ENCODE measurements at places on chromosomes 7 and 10.

DNA sequence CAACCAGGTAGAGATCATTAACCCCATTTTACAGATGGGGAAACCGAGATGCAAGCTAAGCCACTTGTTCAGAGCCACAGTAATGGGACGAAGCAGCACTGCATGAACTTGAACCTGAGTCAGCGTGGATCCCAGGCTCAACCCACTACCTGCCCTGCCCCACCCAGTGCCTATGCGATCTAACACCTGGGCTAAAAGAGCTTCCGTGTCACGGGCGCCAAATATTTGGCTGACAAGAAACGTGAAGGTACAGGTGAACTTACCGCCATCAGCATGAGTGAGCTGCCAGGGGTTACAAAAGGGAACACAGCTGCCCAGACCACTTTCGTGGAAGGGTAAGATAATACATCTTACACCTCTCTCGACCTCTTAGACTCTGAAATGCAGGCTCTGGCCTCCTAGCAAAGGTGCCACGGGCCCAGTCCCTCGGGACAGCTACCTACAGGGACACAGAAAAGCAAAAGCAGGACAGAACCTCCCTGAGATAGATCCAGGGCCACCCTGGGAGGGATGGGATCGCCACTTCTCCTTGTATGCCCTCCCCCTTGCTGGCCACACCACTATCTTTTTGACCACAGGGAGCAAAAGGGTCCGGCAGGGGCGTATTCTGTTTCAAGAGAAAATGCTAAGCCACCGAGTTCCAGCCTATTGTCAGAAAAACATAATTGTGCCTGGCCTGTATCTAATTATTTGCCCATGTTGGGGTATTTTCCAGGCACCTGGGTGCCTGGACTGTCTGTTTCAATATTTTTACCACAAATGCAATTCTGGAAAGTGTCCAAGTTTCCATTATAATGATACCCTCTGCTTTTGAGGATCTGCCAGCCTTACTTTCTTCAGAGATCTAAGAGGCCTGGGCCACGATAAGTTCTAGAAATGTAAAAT is 6.4 kb downstream of the CHST15 start:
- DNase-seq: no peak

DNA sequence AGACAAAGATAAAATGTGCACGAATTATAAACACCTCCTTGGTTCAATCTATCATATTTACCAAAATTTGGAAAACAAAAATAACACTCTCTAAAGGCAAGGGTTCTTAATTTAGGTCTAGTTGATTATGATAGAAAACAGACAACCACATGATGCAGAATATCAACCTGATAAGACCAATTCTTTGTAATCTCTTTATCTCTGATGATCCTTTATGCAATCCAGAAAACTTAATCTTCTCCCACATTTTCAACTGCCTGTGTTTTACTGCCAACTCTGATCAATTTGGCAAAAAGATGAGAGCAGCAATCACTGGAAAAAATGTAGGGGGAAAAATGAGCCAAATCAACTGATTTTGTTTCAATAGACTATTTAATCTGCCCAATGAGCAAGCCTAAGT is 148.5 kb downstream of the LRRN3 start:
- DNase-seq: no peak

DNA sequence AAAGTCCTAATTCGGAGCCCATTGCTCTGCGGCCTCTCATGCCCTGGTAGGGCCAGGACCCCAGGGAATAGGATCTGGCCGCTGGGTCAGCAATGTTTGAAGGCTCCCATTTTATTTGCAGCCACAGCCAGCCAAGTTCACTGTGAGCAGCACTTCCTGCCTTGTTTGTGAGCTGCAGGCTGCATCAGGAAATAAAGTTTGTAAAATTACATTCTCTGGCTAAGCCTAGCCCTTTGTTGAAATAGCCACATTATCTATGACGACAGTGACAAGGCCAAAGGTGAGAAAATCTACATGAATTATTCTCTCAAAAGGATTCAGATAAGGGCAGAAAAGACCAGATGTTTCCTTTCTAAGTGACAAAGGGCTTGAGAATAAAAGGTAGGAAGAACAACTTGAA is 23.7 kb upstream of the ITGB1 start:
- no peak for DNase-seq

DNA sequence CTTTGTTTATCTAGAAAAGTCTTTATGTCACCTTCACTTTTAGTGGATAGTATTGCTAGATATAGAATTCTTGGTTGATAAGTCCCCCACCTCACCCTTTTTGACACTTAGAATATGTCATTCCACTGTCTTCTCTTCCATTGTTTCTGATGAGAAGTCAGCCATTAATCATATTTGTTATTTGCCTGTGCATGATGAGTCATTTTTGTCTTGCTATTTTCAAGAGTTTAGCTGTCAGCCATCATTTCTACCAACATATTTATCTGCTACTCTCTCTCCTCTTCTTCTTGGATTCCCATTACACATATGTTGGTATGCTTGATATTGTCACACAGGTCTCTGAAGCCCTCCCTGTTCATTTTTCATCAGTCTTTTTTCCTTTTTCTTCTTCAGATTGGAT is 160.8 kb upstream of the TCF7L2 start:
- no peak for DNase-seq

- DNase-seq: no peak
These were observed 46.6 kb downstream of the BPGM start for GRCh38 chr7:134693256-134693655.

GRCh38 chr10:55742487-55742886 is 618.6 kb downstream of the ZWINT start:
- no peak for DNase-seq

GRCh38 chr10:119945805-119946204 is 53.3 kb downstream of the SEC23IP start:
- DNase-seq: no peak

Data from stimulated activated CD8-positive, alpha-beta memory T cell treated with anti-CD3 and anti-CD28 coated beads, Interleukin-4, amount 100 ng/mL, for 1 hour (primary cell).